ENCODE measurements at places on chromosomes 1 and 21.

DNA sequence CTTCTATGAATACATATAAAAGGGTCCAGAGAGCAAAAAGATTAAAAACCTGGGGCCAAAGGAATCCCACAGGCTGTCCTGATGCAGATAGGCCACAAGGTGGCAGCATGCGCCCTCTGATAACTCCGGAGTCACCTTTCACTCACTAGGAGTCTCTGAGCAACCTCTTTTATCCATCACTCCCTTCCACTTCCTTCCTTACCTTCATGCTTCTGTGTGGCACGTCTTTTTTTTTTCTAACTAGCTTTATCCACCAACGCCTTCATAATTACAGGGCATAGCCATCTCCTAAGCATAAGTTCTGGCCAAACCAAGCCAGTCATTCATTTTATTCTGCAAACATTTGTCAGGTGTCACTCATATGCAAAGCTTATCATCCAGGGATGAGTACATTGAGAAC is 3.9 kb upstream of the PGLYRP4 start:
- DNase-seq = peak; percentile 55

DNA sequence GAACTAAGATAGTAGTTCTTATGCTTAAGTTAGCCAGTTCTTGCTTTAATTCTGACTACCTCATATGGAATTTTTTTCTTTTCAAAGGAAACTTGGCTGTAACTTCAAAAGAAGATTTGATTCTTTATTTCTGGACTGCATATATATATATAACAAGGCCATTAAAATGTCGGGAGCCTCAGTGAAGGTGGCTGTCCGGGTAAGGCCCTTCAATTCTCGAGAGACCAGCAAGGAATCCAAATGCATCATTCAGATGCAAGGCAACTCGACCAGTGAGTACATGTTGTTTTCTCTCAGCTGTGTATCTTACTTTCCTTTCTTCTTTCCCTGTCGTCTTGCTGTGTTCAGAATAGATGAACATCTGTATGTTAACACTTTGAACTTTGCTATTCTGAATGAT is 21.8 kb downstream of the KIF1B start:
- no peak for DNase-seq

DNA sequence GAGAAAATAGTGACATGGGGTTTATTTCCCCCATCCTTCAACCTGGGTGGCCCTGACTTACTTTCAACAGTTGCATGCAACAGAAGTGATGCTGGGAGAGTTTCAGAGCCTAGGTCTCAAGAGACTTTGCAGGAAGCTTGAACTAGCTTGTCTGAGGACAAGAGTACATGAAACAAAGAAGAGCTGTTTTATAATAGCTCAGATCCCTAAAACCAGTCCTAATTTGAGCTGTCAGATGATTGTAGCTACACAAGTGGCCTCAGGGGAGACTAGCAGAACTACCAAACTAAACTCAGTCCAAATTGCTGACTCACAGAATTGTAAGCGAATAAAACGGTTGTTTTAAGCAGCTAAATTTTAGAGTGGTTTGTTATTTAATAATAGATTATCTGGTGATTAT is 17.1 kb downstream of the RC3H1 start:
- DNase-seq = peak; percentile 61

DNA sequence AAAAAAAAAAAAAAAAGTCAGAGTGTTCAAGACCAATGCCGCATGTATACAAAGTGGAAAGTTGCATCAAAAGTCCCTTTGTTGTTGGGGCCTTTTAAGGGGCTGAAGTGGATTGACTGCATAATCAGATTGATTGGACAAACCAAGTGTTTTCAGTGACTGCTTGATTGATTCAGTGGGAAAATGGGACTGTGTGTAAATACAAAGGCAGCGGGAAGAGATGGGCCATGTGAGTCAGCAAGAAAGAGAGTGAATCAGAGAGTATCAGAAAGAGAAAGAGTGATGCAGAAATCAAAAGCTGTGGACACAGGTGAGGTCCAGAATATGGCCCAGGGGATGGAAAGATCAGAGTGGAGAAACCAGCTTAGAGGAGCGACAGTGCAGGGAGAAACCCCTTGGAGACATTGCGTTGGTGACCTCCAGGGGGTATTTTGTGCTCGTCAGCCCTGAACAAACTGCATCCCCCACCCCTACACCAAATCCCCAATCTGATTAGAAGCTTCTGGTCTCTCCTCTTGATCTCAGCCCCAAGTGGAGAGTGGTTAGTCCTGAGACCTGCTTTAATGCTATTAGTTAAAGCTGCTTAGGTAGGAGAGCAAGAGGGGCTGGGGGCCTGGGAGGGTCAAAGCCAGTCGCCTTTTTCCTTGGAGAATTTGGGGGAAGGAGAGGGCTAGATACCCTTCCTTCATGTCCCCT is 5.1 kb upstream of the ETV3L start:
- no peak for DNase-seq

GRCh38 chr1:214634267-214634666 is 31.3 kb downstream of the CENPF start:
- no peak for DNase-seq

- DNase-seq = no peak
Observed at GRCh38 chr1:115647507-115647906, 5.7 kb downstream of the VANGL1 start.

GRCh38 chr1:227788271-227789083 is 27.0 kb upstream of the PRSS38 start:
- DNase-seq = no peak

DNA sequence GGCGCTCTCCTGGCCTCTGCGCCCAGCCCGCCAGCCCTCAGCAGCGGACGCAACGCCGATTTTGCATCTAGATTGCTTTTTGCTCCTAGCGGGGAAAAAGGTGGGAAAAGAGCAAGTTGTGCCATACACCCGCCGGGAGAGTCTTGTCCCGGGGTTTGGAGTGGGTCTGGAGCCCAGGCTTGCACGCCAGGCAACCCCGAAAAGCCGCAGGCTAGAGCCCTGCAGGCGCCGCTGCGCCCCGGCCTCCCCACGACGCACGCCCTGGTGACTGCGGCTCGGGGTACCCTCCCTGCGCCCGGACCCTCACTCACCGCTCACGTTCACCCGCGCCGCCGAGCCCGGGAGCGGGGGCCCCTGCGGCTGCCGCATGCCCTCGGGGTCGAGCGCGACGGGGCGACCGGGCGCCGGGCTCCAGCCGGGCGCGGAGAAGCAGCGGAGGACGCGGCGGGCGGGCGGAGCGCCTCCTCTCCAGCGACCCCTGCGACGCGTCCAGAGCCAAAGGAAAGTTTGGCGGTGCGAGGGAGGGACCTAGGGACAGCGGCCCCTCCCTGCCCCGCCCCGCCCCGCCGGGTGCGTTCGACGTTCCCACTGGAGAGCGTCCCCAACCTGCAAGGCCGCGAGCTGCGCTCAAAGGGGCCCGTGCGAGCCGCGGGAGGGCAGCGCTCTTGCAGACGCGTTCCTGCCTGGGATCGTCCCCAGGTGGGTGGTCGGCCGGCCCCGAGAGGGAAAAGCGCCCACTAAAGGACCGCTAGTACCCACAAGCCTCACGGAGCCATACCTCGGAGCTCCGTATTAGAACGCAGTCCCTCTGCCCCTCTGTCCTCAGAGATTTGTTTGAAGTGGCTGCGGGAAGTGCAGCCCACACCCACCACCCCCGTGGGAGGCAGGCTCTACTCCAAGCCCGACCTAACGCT is at the start of gene LPAR3:
Gene LPAR3, minus strand, starts transcription at position 502 of the 914 bp plus-strand sequence. CDS start 27,086 bp downstream, outside the sequence.
- DNase-seq = no peak

All from MV-4-11 (cell line).